HCT116 (cell line): ENCODE measurements at places on chromosomes 16 and 17. TPM values are rescaled to one million over a fixed set of nuclear protein-coding genes. Genes with fewer than 3 reads are reported as not detected.

DNA sequence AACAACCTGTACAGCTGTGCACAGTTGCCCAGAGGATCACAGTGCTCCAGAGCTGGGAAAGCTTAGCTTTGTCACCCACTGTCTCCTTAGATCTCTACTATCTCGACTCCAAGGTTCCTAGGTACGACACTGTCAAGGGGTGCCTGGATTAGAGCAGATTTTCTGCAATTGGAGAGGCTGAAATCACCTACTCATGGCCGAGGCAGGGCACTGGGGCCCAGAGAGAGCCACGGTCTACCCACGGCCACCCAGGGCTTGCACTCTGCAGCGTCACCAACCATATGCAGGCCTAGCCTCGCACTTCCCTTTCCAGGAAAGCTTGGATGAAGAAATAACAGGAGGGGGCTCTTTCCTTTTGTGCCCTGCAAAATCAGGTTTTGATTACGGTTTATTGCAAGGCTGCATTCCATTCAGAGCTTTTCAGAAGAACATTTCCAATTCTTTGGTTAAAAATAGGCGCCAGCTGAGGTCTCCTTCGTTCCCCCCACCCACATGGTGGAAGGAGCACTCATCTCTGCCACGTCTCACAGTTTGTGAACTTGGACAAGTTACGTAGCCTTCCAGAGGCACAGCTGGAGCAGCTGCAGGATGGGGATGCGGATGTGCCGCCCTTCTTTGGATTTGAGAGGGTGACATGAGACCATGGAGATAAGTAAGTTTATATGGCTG, 80.0 kb downstream of the IRX5 start:
- H3K27ac ChIP-seq: no peak overlapping the region
- no peaks in the 10 kb centered on the region for H3K36me3 ChIP-seq
- DNase-seq: no peak
- no peak overlapping the region for H3K4me3 ChIP-seq
- peaks cover 9% of the 10 kb centered on the region; the same call in 1 of the 2 replicates for H3K27me3 ChIP-seq

GRCh38 chr17:2899906-2900305, 103.7 kb downstream of the RAP1GAP2 start:
- H3K36me3 ChIP-seq: no peaks in the 10 kb centered on the region
- H3K27me3 ChIP-seq: no peaks in the 10 kb centered on the region
- H3K4me3 ChIP-seq: no peak overlapping the region
- no peak for DNase-seq
- peaks cover 7% of the 10 kb centered on the region; the same call in 1 of the 2 replicates for H3K4me1 ChIP-seq

GRCh38 chr16:77588389-77588788, 133.9 kb upstream of the NUDT7 start:
- no peaks in the 10 kb centered on the region for H3K36me3 ChIP-seq
- peaks cover 5% of the 10 kb centered on the region; the same call in 1 of the 2 replicates for H3K27me3 ChIP-seq
- H3K4me3 ChIP-seq: no peak overlapping the region
- no peak overlapping the region for H3K27ac ChIP-seq
- no peak for DNase-seq
- H3K4me1 ChIP-seq: peaks cover 18% of the 10 kb centered on the region

DNA sequence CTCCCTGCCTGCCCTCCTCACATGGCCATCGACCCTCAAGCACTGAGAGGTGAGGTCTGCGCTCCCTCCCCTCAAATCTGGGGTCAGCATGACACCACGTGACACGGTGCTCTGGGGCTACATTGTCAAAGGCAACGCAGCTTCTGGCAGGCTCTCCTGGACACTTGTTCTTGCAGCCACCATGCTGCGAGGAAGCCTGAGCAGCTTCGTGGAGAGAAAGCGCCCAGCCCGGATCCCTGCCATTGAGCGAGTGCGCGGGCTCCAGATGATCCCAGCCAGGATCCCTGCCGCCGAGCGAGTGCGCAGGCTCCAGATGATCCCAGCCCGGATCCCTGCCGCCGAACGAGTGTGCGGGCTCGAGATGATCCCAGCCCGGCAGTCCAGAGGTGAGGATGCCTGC, 70.9 kb upstream of the METRNL start:
- no peak for DNase-seq
- no peaks in the 10 kb centered on the region for H3K4me1 ChIP-seq

Gene CD300LB
- total RNA-seq: not detected

Gene IRX5
- total RNA-seq: 0.86 TPM

Gene SLX4
- 7.0 TPM for total RNA-seq

Gene EPX
- not detected for total RNA-seq

Gene TNFSF12
- 12.3 TPM for total RNA-seq

Gene KRTAP4-1
- not detected for total RNA-seq

Gene CD300H
- total RNA-seq: not detected

Gene CCR7
- 0.69 TPM for total RNA-seq

Gene SMTNL2
- 2.3 TPM for total RNA-seq
